ENCODE measurements at places on chromosomes 12 and 14.

- no peak for DNase-seq
These were observed 3.2 kb downstream of the MGST1 start for GRCh38 chr12:16350682-16351081.

DNA sequence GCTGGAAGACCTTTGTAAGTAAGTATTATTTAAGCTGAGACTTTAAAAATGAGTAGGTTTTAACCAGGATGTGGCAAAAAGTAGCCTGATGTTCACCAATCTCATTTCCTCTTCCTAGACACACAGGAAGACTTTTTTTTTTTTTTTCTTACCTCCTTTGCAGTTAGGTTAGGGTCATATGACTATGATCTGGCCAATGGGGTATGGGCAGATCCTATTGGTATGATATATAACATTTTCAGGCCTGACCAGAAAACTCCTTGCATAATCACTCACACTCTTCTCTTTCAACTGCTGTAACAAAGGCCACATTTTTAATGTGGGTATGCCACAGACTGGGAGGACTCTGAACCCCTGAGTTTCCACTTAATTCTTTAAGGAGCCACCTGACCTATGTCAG is 2.7 kb upstream of the RPS6KA5 start:
- peak; percentile 19 for DNase-seq

DNA sequence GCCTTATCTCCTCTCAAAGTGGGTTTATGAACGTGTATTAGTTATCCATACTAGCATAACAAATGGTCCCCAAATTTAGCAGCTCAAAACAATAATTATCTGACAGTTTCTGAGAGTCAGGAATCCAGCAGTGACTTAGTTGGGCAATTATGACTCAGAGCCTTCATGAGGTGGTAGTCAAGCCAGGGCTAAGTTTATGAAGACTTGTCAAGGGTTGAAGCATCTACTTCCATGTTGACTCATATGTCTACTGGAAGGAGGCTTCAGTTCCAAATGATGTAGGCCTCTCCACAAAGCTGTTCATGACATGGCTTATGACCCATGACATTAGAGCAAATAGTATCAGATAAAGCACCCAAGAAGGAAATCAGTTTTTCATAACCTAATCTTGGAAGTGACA is 73.2 kb downstream of the IPO8 start:
- no peak for DNase-seq

- DNase-seq = no peak
These were observed 10.6 kb downstream of the SIX4 start for GRCh38 chr14:60713513-60713912.

DNA sequence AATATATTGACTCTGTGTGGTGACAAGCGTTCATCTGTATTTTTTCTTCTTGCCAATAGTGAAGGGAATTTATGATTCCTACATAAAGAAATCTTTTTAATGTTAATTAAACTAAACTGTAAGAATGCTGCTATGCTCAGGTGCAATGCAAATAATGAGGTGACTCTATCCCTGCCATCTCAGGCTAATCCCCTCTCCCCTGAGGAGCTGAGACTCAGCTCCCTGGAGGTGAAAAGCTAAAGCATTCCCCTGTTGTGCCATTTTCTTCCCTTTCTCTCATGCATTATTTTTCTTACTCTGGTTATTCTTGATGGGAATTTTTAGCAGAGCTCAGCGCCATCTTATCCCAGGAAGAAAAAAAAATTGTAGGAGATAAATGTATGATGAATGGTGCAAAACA is 113.9 kb upstream of the FGD4 start:
- no peak for DNase-seq

DNA sequence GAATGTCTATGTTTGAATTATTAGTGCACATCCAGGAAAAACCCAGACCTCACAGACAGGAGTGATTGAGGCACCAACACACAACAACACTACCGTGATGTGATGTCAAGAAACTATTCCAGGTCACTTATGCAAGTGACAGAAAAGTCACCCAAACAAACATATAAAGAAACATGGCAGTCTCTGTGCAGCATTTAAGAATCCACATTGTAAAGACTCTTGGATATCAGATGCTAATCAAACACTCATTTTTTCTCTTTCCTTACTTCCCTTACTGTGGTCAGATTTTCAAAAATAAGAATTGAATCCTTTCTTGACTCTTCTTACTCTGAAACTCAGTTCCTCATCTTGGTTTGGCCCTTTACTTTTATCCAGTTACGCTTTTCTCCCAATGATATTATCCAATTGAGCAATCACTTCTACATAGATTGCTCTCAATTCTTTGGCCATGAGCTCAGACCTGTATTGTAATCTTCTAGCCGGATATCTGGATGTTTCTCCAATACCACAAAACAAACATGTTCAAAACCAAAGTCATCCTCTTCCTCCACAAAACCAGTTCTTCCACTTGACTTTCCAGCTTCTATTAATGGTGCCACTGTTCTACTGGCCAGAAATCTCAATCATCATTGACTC is 115.4 kb downstream of the DUSP6 start:
- no peak for DNase-seq

DNA sequence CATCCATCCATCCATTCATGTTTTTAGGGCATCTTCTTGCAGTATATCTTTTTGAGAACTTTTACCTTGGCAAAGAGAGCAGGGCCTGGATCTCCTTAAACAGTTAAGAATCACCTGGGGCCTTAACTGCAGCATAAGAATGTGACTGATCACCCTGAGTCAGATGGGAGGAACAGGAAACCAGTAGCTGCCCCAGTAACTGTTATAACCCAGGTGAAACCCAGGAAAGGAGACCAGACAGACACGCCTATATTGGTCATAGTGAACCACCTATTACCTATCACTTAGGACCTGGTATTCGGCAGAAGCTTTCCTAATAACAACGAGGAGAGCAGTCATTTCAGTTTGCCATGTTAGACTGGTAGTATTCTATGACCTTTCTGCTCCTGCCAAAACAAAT is 43.4 kb upstream of the NR2C1 start:
- DNase-seq = no peak

DNA sequence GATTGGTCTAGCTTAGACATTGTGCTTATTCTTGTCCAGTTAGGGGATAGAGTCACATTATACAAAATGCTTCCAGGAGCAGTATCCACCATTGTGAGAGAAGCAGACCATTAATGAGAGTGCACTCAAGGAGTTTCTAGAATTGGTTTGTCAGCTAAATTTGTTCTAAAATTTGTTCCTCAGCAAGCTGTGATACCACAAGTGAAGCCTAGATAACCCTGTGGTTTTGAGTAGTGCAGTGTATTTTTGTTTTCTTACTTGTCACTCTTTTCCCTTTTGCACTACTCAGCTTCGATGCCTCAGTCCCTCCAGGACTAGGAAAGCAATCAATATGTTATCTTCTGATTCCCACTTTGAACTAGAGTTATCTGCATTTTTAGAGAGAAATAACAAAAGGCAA is 42.5 kb upstream of the AKAP6 start:
- DNase-seq = no peak

DNA sequence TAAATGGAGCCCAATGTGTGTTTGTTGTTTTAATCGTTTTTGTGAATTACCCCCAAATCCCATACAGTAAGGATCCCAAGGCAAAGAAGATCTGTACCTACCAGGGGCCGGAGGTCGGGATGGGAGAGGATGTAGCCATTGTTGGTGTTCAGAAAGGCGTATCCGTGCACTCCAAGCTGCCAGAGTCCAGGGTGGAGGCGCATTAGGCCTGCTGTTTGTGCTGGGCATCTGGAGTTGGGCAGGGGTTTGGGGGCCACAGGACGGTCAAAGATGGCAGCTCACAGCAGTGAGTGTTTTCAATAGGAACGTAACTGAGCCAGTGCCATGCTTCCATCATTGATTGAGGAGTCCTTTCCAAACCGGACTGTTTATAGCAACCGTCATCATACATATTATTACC is 40.2 kb downstream of the CACNA2D4 start:
- DNase-seq = no peak

DNA sequence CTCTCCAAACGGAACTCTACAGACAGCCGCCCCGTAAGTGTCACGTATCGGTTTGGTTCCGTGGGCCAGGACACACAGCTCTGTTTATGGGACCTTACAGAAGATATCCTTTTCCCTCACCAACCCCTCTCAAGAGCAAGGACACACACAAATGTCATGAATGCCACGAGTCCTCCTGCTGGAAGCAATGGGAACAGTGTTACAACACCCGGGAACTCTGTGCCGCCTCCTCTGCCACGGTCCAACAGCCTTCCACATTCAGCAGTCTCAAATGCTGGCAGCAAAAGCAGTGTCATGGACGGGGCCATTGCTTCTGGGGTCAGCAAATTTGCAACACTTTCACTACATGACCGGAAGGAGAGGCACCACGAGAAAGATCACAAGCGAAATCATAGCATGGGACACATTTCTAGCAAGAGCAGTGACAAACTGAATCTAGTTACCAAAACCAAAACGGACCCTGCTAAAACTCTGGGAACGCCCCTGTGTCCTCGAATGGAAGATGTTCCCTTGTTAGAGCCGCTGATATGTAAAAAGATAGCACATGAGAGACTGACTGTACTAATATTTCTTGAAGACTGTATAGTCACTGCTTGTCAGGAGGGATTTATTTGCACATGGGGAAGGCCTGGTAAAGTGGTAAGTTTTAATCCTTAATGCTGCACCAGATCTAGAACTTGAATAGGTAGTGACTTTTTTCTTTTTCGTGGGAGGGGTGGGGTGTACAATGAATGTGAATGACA is 69.7 kb downstream of the WDR20 start:
- no peak for DNase-seq

DNA sequence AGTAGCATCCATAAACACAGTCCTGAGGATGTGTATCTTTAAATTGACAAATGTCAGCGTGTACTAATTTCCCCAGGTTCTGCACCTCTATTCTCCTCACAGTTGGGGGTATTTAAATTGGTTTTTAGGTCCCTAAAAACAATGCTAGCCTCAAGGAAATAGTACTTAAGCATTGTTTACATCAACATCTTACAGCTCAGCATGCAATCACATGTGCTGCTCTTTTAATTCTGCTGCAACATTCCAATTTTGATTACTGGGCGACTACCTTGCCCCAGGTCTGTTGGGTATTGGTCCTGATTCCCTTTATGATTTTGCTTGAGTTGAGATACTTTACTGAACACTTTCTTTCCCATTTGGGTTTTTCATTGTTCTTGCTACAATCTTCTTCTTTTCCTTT is 616.6 kb downstream of the CCER1 start:
- DNase-seq = no peak

GRCh38 chr14:72699852-72700257 is 194.0 kb downstream of the DPF3 start:
- no peak for DNase-seq

GRCh38 chr14:24427537-24428508 is 1.6 kb downstream of the CBLN3 start:
- no peak for DNase-seq

DNA sequence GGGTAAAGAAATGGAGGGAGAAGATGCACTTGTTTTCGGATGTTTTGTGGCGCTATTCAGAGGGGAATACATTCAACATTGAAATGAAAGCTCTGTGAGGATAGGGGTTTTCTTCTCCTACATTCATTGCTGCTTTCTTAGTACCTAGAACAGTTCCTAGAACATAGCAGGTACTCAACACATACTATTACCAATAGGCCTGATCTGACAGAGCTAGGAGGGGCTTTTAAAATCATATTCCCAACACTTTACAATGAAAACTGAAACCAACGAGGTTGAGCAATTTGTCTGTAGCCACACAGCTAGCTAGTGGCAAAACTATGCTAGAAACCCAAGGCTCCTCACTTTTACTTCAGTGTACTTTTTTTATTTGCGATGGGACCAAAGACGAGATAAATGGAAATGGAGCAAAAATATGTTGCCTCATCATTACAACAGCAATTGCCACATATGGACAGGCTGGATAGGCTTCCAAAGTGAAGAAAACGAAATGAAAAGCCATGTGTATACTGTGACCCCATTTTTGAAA is 23.1 kb upstream of the IL22 start:
- no peak for DNase-seq

DNA sequence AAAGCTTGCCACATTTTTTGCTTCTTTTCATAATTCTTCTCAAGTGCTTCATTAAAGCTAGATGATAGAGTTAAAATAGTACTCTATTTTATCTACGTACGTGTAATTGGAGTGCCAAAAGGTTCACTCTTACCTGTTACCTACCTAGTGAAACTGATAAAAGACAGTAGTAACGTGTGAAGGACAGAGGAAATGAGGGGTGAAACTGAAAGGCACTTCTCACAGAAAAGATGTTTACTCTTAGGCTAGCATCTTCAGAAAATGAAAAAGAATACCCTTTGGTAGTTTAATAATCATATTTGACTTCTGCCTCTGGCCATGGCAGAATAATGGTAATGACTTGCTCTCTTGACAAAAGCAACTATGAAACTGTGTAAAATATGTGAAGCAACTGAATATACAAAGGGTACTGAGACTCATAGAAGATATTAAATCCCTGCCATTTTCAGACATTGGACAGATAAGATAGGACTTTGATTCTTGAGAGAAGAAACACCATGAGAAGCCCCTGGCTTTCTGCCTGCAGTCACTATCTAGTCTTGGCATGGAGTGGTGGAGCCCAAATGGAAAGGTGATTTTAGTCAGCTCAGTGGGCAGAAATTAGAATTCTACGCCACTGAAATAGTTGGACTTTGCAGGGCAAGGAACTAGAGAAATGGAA is 6.3 kb upstream of the EVL start:
- no peak for DNase-seq

GRCh38 chr14:74155749-74156148 is 71.0 kb downstream of the LIN52 start:
- no peak for DNase-seq
